Left colon (tissue), 2 donors: ENCODE measurements at places on chromosomes 13 and 19.
A peak's percentile ranks its signal among the peaks of the same experiment; 100 is the strongest.

GRCh38 chr19:8584965-8585893 is 8.0 kb upstream of the MYO1F start:
- no peak for DNase-seq

DNA sequence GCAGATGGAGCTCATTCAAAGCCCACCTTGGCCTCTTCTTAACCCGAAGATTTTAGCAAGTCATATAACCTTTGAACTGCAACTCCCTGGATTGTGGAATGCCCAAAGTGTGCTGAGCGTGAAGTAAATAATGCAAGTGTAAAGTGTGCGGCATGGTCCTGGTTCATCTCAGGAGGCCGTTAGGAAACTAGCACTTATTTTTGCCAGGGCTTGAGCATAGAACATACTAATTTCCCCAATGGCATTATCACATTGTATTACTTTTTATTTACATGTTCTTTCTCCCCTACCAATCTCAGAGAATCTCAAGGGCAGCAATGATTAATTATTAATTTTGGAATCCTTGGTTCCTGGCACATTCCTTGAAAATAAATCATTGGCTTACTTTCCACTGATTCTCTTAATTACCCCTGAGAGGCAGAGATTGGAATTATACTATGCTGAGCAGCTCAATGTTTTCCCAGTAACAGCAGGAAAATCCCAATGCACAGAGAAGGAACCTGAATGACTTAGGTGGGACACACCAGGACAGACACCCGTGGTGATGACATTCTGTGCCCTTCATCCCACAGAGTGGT is 128.8 kb upstream of the GJB6 start:
- no peak for DNase-seq

- no peak for DNase-seq
These were observed 64.6 kb upstream of the MYCBP2 start for GRCh38 chr13:77391475-77391874.

GRCh38 chr13:21326155-21327031 is 132.7 kb downstream of the ZDHHC20 start:
- peak; percentile 35 for DNase-seq

DNA sequence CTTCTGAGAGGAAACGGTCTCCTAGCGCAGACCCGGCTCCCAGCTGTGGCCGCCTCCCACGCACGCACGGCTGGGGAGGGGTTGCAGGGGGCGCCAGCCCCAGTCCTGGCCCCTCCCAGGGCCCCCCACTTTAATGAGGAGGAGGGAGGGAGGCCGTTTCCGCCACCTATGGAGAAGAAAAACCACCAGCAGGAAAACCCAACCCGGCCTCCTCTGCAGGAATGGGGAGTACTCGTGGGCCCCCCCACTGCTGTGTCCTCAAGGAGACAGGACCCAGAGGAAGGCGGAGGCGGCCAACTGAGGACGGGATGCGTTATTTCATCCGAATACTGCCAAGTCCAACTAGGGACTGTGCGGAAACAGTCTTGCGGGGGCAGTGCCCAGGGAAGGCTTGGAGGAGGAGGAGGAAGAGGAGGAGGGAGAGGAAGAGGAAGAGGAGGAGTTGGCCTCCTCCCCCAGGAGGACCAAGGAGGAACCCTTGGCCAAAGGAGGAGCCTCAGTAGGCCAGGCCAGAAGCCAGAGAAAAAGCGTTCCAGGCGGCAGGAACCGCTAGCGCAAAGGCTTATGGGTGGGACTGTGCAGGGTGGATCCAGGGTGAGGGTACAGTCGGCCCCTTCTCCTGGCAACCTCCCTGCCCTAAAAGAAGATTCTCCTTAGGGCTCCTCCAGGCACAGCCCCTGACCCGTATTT is 3.9 kb upstream of the SSBP4 start:
- peak; percentile 73 for DNase-seq

- DNase-seq, result no peak
These were observed 13.9 kb downstream of the VSTM2B start for GRCh38 chr19:29539670-29540069.

DNA sequence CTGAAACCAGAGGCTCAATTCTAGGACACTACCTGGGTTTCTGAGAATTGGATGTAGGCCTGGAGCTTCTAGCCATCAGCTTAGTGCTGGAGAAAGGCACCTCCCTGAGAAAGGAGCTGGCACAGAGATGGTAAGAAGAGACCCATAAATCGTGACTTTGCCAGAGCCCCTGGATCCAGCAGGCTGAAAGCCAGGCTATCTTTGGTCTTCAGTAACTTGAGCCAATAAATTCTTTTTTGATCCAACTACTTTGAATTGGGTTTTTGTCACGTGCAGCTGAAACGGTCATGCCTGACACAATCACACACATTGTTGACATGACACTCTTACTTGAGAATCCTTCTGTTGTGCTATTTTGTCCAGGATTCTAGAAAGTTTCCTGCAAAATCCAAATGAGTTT is 103.4 kb downstream of the LHFPL6 start:
- DNase-seq, result no peak

GRCh38 chr13:28718196-28718542 is 601 bp downstream of the SLC46A3 start:
- DNase-seq, result no peak

DNA sequence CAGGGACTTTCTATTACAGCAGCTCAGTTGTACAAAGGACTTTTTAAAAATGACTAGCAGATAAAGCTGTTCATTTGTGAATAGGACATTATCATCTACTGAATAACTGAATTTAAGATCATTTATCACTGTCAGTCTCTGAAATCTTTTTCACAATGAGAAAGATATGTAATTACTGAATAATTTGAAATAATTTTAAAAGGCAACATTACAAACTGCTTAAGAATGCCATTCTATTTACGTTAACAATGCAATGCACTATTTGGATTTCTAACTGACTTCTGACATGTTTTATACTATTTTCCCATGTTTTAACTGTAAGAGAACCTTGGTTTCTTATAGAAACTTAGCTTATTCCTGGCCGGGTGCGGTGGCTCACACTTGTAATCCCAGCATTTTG is 2033.0 kb upstream of the PCDH20 start:
- no peak for DNase-seq

- no peak for DNase-seq
These were observed 118.6 kb upstream of the ZNF536 start for GRCh38 chr19:30253581-30253996.

DNA sequence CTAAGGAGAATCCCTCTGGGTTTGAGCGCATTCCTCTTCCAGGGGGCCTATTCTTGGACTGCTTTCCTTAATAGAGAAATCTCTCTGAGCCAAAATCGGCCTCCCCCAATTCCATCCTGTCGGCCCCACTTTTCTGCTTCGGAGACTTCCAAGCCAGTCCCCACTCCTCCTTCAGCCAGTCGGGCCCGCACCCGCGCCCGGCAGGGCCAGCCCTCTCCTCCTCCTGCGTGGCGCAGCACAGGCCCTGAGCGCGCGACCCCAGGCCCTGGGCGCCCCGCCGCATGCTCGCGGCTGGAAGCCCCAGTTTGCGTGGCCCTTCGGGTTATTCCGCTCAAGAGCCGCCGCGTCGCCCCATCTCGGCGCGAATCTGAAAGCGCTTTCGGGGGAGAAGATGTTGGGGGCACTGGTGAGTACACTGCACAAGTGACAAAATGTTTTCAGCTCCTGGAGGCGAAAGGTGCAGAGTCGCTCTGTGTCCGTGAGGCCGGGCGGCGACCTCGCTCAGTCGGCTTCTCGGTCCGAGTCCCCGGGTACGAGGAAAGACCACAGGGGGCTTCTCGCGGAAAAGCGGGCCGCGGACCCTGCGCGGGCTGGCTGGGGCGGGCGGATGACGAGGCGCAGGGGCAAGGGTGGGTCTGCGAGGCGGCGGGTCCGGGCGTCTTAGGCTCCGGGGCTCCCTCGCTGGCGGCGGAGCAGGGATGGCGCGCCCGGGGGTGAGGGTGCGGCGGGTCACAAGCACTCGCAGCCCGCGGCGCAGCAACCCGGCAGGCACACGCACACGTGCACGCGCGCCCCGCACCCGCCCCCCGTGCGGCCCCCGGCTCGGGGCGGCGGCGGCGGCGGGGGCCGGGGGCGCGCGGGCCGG is at the start of gene IL17D:
IL17D (plus strand) TSS at position 785 of the 865 bp plus-strand sequence. CDS start 303 bp downstream, outside the sequence.
- no peak for DNase-seq

GRCh38 chr13:26386026-26386425 is 132.1 kb downstream of the CDK8 start:
- DNase-seq, result no peak

DNA sequence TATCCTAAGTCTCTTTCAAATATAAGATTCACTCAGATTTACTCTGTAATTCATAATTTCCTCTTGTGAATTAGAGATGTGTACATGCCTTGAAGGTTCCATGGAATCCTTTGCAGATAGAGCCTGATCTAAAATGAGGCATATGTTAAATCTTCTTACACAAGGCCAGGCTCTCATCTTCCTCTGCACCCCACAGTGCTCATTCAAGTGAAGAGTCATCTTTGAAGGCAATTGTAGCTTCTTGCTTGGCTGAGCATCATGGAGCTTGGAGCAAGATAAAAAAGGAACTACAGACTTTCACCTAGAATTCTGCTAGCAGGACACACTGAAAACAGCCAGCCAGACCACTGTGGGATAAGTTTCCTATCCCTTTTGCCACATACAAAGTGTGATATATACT is 566.4 kb downstream of the PCDH9 start:
- no peak for DNase-seq

GRCh38 chr19:8392017-8392591 is 1.9 kb downstream of the RAB11B start:
- DNase-seq, result peak; percentile 52
